ENCODE measurements at places on chromosomes 12 and 14.

DNA sequence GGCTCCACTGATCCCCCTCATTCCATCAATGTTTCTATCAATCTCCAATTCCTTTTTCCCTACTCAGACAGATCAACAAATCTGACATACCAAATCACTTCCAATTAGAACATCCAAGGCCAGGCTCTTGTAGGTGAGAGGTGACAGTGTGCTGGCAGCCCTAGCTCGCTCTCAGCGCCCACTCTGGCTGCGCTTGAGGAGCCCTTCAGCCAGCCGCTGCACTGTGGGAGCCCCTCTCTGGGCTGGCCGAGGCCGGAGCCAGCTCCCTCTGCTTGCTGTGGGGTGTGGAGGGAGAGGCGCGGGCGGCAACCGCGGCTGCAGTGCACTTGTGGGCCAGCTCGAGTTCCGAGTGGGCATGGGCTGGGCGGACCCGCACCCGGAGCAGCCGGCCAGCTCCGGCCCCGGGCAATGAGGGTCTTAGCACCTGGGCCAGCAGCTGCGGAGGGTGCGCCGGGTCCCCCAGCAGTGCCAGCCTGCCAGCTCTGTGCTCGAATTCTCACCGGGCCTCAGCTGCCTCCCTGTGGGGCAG lies 6.0 kb upstream of the ITPR2 start:
- DNase-seq = no peak

GRCh38 chr12:13365748-13366366 lies 169.3 kb downstream of the EMP1 start:
- DNase-seq = no peak

GRCh38 chr14:103436533-103436932 lies 51.3 kb downstream of the MARK3 start:
- no peak for DNase-seq

GRCh38 chr12:68932128-68932960 lies 627 bp downstream of the CPM start:
- no peak for DNase-seq

DNA sequence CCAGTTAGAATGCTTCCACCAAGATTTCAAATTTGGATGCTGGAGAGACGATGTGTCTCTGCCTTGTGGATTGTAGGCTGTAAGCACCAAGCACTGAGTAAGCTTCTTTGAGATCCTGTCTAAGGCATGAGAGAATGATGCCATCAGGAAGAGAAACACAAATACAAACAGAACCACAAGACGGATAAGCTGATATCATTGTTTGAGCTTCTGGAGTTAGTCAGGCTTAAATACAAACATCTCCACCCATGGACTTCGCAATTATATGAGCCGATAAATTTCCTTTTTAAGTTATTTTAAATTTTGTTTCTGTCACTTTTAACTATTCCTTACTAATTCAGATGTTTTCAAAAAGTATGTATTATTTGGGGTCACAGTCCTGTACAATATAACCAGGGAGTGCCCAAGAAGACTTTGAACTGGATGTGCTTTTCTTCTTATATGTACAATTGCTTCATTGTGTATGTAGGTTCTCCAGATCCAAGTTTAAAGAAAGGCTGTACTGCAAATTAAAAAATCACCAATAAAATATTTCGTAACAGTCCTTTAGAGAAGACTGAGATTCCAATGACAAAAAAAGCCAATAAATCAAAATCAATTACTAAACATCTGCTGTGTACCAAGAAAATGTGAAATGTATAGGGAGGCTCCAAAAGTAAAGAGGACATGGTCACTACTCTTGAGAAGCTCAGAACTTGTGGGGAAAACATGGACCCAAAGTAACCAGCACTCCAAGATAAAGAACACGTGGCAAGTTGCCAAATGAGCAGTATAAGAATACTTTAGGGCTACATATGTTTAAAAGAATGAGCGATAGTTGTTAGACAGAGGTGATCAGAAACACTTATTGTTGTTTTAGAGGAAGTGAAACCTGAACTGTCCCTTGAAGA lies 274.1 kb downstream of the ADAMTS20 start:
- no peak for DNase-seq

DNA sequence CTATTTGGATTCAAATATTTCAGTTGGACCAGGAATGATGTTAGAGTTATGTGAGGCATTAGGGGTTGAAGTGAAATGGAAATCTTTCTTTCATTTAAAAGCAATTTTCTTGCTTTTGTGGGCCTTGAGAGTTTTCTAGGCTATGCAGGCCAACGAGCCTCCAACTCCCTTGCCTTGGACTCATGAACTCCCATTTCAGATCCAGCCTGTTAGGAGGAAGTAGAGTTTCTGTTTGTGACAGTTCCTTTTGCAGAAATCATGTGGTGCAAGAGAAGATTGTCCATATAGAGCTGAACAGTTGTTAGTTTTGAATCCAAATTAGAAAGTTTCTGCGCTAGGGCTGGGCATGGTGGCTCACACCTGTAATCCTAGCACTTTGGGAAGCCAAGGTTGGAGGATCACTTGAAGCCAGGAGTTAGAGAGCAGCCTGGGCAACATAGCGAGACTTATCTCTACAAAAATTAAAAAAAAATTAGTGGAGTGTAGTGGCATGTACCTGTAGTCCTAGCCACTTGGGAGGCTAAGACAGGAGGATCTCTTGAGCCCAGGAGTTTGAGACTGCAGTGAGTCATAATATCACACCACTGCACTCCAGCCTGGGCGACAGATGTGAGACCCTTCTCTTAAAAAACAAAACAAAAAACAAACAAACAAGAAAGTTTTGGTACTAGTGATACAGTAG lies 47.3 kb upstream of the MED13L start:
- DNase-seq = no peak

- no peak for DNase-seq
Measured at GRCh38 chr14:92794547-92794941, 439 bp downstream of the GOLGA5 start.

DNA sequence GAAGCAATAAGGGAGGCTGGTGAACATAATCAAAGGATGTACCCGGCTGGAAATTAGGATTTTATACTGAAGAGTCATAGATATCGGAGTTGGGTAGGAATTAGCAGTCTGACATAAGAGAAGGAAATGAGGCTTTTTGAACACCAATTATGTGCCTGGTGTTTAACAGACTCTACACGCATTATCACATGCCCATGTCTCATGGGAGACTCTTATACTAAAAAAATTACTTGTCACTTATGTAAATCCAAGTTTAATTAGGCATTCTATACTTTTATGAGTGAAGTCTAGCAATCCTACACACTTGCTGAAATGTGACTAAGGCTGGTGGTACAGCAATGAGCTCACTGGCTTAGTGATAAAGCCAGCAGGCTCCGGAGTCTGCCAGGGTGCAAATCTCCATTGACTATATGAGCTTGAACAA lies 93.5 kb downstream of the NUAK1 start:
- no peak for DNase-seq

- no peak for DNase-seq
Measured at GRCh38 chr14:74508292-74508731, 14.7 kb downstream of the ISCA2 start.

GRCh38 chr12:4685317-4685716 lies 34.9 kb upstream of the GALNT8 start:
- DNase-seq = no peak

- DNase-seq = no peak
Measured at GRCh38 chr12:75658901-75659823, 147.8 kb upstream of the KRR1 start.

DNA sequence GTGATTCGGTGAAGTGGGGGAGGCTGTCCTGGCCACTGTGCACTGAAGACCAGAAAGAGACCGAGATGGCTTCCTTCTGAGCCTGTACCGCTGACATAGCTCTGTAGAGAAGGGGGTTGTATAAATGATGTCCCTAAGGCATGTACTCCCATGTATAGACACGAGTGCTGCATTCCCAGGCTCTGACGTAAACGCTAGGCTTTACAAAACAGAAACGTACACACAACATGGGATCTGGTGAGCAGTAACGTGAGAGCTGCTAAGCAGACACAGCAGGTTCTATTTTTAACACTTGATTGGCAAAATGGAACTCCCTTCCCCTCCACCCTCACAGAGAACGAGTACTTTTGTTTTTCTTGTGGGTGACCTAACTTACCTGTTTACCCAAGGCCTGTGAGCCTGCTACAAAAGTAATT lies 35.9 kb downstream of the ACADS start:
- no peak for DNase-seq

DNA sequence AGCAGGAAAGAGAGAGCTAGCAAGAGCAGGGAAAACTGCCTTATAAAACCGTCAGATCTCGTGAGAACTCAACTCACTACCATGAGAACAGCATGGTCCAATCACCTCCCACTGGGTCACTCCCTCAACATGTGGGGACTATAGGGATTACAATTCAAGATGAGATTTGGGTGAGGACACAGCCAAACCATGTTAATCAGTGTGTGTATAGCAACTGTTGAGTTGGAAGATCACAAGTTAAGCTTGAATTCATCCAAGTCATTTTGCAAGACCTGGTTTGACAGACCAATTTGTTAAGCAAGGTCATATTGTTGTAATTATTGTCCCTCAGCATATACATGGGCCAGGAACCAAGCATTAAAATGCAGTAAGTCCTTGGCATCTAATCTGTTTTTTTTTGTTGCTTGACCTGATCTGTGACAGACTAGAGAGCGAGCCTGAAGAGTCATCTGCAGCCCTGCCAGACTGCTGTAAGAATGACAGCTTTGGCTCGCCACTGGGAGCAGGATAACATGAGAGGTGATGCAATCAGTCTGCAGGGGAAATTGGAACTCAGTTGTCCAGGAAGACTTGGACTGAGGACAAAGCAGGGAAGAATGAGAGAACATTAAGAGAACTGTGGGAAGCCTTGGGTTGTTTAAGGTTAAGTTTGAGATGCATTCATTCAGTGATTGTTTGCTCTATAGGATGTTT lies 297.6 kb upstream of the SEL1L start:
- DNase-seq = no peak
